ENCODE measurements at places on chromosomes 12 and 14.

DNA sequence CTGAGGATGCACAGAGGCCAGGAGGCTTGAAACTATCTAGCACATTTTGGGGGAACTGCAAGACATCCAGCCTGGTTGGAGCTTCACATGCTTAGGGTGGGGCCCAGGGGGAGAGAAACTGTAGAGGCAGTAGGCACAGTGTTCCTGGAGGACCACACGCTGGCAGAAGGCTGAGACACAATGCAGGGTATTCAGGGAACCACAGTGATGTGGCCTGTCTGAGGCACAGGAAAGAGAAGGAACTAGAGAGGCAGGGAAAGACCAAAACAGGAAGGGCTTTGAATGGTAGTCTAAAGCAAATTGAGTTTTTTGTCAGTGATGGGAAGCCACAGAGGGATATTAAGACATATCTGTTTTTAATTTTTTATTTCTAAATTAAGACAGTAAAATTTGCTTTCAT is 100.2 kb upstream of the PRICKLE1 start:
- no peak for DNase-seq

- DNase-seq: no peak
Observed at GRCh38 chr12:97260786-97261185, 201.8 kb upstream of the RMST start.

- no peak for DNase-seq
Observed at GRCh38 chr14:36857136-36857535, 195.5 kb downstream of the PAX9 start.

GRCh38 chr12:12008931-12009611 is 61.7 kb upstream of the BCL2L14 start:
- peak; percentile 74 for DNase-seq

GRCh38 chr12:132491138-132491663 is 1.2 kb downstream of the FBRSL1 start:
- DNase-seq: no peak
